ENCODE measurements at places on chromosomes 12 and 14.

- DNase-seq: no peak
Measured at GRCh38 chr12:131615326-131616042, 95.4 kb upstream of the SFSWAP start.

DNA sequence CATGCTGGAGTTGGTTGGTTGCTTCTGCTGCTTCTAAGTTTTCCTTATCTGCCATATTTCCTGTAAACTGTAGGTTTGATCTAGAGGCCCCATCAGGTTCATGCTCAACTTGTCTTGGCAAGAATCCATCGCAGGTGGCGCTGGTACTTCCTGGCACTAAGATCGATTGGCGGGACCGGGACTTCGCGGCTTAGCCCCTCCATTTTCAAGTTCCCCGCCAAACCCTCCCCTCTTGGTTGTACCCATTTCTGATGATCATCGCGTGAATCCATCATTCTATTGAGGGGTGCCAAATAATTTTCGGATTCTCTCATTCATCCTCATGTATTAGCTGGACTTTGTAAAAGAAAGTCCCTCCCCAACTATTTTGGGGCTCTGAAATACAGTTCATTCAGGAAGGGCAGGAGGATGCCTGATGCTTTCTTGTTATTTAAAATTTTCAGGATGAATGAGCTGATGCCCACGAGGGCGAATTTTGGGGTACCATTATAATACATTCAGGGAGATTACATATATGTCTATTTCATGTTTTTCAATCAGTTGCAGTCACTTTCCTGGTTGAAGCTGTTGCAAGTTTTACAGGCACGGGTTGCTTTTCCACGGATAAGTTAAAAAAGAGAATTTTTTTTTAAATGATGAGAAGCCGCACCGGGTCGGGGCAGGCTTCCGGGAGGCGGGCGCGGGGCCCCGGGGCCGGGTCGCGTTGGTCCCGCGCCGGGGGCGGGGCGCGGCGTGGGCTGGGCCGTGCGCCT, 395 bp upstream of the BRI3BP start:
- DNase-seq: peak; percentile 81

DNA sequence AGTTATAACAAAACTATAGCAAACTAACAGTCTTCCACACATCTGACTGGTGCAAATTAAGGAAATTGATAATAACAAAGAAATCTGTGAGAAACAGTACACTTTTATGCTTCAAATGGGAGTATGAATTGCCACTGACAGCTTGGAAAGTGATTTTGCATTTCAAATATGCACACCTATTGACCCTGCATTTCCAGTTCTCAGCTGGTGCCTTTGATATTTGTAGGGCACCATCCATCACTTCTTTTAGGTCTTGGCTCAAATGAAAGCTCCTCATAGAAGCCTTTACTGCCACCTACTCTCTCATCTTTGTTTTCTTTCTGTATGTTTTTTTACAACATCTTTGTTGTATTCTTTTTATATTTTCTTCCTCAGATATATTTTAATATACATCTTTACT, 125.1 kb downstream of the ST8SIA1 start:
- DNase-seq: no peak

- no peak for DNase-seq
Measured at GRCh38 chr12:18383203-18383602, 121.9 kb downstream of the PIK3C2G start.

GRCh38 chr12:72075891-72076557, 137.4 kb downstream of the TPH2 start:
- no peak for DNase-seq

DNA sequence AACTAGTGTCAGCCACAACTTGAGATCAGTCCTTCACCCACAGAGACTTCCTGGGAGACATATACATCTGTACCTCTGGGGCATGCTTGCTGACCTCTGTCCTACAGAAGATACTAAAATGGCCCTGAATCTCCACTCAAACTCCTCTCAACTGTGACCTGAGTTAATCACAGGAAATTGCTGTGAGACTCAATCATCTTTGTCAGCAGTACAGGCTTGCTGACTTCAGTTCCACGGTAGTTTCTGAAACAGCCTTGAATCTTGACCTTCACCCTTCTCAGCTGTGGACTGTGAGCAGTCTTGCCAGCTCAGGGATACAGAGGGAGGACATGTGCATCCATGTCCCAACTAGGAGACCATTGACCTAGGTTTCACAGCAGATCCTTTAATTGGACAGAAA, 1.4 kb upstream of the KLRC1 start:
- no peak for DNase-seq

GRCh38 chr12:107355612-107356011, 262.3 kb upstream of the CRY1 start:
- DNase-seq: no peak
